GDM1 (cell line): ENCODE measurements at places on chromosomes 5 and 9.

DNA sequence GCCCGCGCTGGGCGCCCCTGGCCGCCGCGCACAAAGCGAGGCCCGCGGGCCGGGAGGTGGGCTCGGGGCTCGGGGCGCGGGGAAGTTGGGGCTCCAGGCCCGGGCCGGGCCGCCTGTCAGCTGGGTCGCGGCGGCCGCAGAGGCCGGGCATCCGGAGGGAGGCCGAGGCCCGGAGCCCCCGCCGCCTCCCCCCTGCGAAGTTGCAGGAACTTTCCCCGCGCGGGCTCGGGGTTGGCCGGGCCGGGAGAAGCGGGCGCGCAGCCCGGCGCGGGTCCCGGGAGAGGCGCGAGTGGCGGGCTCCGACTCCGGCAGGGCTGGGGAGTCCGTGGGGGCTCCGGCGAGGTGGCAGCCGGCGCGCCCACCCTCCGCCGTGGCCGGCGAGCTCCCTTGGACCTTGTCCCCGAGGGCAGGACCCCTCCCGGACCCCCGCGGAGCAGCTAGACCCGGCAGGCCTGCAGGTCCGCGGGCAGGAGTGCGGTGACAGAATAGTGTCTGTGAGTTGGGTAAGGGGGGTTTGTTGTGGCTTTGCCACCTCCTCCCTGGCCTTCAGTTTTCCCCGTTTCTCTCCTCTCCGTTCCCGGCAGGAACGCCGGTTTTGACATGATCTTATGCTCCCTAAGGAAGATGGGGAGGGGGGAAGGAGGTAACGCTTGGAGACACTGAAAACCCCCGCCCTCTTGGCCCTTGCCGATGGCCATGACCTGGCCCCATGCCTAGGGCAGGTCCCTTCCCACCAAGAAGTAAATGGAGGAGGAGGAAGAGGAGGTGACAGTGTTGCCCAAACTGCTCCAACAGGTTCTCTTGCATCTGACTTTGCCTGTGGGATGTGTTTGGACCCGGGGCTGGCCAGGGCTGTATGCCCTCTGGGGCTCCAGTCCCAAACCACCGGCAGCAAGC lies 942 bp downstream of the PHF2 start:
- DNase-seq = no peak

- no peak for DNase-seq
These were observed 654 bp downstream of the RANBP6 start for GRCh38 chr9:6014670-6015270.

DNA sequence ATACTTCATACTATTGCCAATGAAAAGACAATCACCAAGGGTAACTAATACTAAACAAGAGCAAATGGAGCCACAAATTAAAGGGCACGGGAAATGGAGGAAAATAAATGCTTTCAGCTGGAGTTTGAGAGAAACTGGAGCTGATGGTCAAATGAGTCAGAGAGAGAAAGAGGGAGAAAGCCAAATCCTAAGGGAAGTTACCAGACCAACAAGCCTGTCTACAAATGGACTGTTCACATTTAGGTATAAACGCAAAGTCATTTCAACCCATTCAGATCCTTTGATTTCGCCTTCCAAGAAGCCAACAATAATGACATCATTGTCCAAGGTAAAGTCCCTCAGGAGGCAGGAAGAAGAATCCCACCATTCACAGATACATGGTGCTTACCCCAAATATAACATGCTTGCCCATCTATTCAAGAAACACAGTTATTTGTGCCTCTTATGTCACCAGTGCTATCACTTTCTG lies 351.8 kb downstream of the RAB3C start:
- no peak for DNase-seq

GRCh38 chr9:38084556-38084880 lies 15.5 kb upstream of the SHB start:
- peak; percentile 67 for DNase-seq

- no peak for DNase-seq
These were observed 422.9 kb downstream of the DTWD2 start for GRCh38 chr5:118565335-118565971.

GRCh38 chr5:14173377-14174229 lies 30.5 kb downstream of the TRIO start:
- DNase-seq = no peak

DNA sequence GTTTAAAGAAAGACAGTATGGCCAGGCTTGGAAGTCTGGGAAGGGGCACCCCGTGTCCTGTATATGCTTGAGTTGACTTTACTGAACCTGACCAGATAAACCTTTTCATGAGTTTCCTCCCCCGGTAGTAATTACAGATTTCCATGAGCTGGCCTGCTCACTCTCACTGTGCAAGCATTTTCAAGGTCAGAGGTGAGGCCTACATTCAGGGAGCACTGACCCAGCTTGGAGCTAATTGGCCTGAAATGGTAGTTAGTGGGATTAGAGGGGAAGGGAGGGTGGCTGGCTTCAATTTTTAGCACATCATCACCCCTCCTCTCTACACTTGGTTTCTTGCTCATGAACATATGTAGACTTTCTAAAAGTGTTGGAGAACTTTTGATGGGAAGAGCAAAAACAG lies 99.2 kb downstream of the PSAT1 start:
- no peak for DNase-seq

- DNase-seq = no peak
These were observed 234.8 kb downstream of the MED10 start for GRCh38 chr5:6143523-6143922.

DNA sequence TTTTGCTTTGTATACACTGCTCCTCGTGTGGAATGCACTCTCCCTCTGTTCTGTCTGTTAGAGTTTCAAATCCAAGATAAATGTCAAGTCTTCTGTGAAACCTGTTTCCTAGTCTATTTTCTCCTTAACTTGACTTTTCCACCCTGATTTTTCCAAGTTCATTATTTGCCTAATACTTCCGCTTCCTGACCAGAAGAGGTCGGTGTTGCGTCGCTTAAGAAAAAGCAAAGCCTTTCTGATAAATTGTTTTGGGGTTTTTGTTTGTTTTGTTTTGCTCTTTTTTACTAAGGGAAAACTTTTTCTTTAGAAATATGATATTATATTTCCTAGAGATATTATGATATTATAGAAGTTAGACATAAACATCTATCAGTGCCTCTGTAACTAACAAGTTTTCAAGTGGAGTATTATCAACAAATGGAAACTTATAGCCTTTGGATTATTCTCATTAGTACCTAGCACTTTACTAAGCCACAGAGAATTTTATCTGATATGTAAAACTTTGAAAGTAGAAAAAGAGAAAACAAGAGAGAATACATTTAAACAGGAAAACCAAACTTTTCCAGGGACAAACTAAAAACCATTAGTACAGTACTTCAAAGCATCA lies 55.8 kb downstream of the PHAX start:
- DNase-seq = no peak

GRCh38 chr9:129632460-129632859 lies 6.5 kb downstream of the NTMT1 start:
- no peak for DNase-seq

DNA sequence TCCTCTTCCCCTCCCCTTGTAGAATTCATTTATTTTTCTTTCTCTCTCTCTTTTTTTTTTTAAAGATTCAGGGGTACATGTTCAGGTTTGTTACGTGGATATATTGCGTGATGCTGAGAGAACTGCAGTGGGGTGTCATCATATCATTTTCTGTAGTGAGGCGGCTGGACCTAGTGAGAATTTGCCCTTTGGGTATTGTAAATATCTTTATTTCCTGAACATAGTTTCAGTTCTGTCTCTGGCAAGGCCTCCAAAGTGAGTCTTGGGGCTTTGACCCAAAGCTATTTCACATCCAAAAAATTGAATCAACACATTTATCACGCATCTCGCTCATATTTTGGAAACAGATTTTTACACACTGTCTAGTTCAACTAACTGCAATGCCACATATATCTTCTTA lies 25.4 kb upstream of the MYOT start:
- DNase-seq = no peak

GRCh38 chr5:80487444-80487828 lies 464 bp upstream of the FAM151B start:
- DNase-seq = no peak

DNA sequence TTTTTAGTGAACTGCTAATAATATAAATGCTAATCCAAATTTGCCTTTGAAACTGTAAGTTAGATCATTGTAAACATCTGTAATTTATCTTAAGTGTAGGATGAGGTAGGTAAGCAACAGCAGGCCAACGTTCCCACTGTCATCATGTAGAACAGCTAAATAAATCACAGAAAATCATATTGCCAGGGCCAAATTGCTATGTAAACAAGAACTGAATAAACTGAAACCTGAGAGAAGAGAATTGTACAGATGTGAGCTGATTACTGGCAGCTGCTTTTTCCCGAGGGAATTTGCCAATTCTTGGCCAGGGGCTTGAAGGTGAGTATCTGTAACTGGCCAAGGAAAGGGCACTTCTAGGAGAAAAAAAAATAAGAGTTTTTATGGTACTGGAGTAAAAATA lies 97.6 kb downstream of the CDH10 start:
- DNase-seq = no peak

GRCh38 chr5:21173526-21173925 lies 1185.5 kb upstream of the CDH18 start:
- DNase-seq = no peak

DNA sequence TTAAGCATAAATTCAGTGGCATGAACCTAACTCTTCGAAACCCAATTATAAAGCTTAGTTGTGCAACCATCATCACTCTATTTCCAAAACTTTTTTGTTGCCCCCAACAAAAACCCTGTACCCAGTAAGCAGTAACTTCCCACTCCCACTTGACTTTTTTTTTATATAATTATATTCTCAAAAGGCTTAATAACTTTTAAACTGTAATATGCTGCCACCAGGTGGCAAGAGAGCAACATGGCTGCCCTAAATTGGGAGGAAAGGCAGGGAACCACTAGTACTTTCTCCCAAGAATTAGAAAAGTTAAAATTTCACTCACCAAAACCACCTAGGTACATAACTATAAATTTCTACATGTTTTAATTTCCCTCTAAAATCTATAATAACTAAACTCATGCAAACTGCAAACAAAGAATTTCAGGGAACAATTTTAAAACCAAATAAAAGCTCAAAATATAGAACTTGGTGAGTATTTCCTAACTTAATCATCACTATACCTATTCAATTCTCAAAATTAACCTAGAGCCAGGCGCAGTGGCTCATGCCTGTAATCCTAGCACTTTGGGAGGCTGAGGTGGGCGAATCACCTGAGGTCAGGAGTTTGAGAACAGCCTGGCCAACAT lies 50.2 kb upstream of the RNF38 start:
- peak; percentile 5 for DNase-seq

DNA sequence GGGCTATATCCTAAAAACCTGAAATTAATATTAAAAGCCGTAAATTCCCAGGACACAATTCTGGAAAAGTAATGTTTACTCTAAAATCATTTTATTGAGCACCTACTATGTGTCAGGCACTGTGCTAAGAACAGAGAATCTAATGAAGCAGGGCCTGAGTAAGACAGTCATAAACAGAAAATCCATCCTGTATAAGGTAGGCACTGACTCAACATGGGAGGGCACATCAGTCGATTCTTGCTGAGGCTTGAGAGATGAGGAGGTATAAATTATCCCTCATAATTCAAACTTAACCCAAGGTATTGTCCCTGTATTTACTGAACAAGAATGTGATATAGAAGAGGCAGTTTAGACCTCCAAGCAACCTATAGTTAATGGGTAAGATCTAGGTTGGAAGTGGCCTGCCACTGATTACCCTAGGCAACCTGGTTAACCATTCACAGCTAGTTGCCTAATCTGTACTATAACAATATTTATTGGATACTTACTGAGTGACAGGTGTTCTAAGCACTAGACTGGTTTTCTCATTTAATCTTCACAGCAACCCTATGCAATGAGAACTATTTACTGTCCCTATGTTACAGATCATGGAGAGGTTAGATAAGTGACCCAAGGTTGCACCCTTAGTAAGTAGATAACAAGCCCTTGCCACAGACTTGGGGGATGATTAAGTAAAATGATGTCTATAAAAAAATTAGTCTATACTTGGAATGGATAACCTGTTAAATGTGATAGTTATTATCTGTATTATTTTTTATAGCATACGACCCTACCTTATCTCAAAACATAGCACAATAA lies 317.7 kb downstream of the PDE4D start:
- no peak for DNase-seq

GRCh38 chr5:76714751-76715485 lies 1.0 kb upstream of the F2R start:
- no peak for DNase-seq

DNA sequence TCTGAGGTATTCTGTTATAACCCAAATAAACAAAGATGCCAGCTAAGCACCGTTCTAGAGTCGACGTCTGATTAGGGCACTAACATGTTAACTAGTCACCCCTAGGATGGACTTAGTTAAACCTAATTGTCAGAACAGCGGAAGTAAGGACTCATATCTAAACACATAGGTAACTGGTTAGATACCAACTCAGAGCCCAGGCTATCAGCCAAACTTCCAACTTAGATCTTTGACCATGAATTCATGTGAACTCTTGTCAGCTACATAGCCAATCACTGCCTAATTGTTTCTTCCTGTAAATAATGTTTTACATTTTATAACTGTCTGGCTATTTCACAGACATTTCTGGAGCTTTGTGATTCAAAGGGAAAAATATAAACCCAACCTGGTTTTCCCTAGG lies 84.3 kb upstream of the DHFR start:
- no peak for DNase-seq

GRCh38 chr9:71752928-71753327 lies 15.4 kb downstream of the CEMIP2 start:
- no peak for DNase-seq

DNA sequence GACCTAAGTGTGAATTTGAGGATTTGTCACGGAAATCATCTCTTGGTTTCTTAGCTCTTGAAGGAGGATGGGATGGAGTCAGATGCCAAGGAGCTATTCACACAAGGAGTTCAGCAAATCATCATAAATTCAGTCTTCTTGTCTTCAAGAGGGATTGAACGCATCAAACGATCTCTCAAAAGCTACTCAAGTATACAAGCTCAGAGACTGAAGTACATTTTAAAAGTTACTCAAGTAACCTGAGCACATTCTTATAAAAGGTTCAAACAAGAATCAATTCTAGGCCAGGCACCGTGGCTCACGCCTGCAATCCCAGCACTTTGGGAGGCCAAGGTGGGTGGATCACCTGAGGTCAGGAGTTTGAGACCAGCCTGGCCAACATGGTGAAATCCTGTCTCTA lies 21.1 kb upstream of the GOLPH3 start:
- no peak for DNase-seq

DNA sequence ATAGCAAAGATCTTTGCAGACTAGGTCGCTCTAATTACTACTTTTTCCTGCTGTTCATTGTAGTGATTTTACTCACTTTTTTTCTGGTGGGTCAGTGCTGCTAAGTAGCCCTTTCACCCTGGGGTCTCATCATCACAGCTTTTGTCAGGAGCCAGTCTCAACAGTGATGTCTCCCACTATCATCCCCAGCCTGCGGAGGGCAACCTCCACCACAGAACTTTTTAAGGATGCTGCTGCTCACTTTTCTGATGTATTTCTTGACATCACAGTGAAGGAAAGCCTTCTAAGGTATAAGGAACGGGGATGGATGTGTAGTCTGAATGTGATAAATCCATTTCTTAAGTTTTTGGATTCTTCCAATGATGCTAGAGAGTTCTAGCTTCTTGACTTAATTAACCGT lies 242.5 kb upstream of the RIOK2 start:
- DNase-seq = no peak

DNA sequence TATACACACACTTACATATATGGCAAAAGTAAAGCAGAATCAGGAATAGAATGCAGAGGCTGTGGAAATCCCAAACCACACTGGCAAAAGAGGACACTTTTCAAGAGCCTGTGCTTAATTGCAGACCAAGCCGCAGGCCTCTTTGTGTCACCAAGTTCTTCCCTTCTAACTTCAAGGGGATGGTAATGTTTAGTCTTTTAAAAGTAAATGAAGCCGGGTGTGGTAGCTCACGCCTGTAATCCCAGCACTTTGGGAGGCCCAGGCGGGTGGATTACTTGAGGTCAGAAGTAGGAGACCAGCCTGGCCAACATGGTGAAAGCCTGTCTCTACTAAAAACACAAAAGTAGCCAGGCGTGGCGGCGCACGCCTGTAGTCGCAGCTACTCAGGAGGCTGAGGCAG lies 28.7 kb downstream of the ROR2 start:
- DNase-seq = no peak
